ENCODE measurements at places on chromosomes 13 and 19.
A peak's percentile ranks its signal among the peaks of the same experiment; 100 is the strongest.

GRCh38 chr13:113166266-113166665, 7.8 kb downstream of the PROZ start:
- no peak for DNase-seq

- no peak for DNase-seq
Measured at GRCh38 chr13:74132152-74132775, 1.9 kb downstream of the KLF12 start.

GRCh38 chr13:39577203-39577602, 25.8 kb downstream of the LHFPL6 start:
- DNase-seq = no peak

GRCh38 chr13:98942997-98943396, 34.9 kb downstream of the DOCK9 start:
- DNase-seq = no peak

- no peak for DNase-seq
Measured at GRCh38 chr13:92197669-92198068, 799.2 kb downstream of the GPC5 start.

GRCh38 chr13:98761126-98761985, 8.9 kb upstream of the SLC15A1 start:
- DNase-seq = no peak

GRCh38 chr19:38654628-38655055, 7.2 kb downstream of the ACTN4 start:
- no peak for DNase-seq

GRCh38 chr19:5984600-5984999, 6.7 kb upstream of the RANBP3 start:
- no peak for DNase-seq

- no peak for DNase-seq
Measured at GRCh38 chr19:58033741-58034476, at the start of gene ZSCAN1. Gene ZSCAN1, plus strand, starts transcription at chr19:58034025. Its CDS starts 3,812 bp downstream, at chr19:58037837.

- DNase-seq = no peak
Measured at GRCh38 chr13:113904411-113904810, 40.5 kb upstream of the GAS6 start.

DNA sequence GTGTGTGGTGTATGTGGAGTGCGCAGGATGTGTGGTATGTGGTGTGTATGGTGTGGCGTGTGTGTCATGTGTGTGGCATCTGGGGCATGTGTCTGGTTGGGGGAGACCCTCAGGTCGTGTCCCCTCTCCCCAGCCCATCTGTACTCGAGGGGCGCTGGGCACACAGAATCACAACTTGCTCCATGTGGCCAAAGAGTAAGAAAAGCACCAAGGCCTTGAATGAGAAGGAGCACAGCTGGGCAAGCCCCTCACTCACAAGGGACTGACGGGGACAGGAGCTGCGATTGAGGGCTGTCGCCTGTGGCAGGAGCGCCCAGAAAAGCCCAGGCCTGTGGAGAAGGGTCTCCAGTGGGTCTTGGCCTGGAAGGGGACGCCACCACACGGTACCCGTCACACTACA, 62.8 kb downstream of the PEPD start:
- no peak for DNase-seq

- DNase-seq = no peak
Measured at GRCh38 chr13:101714195-101714594, 261.7 kb downstream of the ITGBL1 start.

DNA sequence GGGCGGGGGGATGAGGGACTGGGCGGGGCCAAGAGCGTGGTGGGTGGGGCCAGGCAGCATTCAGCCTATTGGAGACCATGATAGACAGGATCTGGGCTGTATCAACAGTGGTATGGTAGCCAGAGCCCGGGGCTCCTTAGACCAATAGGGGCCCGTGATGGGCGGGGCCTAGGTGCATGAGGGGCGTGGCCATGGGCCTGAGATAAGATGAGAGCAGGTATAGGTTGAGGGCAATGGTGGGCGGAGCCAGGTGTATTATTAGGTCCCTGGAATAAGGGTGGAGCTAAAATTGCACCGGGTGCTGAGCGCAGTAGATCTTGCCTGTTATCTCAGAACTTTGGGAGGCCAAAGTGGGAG, 5.3 kb downstream of the ABCA7 start:
- DNase-seq = no peak

DNA sequence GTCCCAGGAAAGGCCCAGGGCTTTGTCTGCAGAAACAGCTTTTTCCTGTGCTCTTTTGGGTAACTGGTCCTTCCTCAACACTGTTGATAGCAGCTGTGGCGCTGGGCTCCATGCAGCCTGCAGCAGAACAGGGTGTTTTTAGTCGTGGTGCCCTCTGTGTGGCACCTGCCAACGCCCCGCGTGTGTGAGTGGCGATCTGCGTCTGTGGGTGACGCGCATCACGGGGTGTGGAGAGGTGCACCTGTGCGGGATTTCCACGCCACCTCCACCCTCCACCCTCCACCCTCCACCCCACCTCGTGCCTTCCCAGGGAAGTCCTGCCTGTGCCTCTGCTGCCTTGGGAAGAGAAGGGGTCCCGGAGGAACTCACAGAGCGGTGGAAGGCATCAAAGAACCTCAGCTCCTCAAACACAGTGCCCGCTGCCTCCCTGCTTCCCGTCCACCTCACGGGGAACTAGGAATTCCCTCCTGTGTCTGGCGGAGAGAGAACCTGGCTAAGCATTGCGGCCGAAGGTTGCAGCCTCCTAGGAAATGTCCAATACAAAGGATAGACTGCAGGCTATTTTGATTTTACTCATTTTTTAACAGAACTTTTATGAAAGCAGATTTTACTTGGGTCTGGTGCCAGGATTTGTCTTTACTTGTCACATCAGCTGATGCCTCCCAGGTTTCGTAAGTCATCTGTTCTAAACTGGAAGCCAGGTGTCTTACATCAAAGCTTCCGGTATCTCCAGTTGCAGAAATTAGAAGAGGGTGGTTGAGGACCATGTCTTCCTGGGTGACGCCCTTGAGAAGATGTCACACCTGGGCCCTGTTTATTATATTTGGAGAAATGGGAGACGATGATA, 84.0 kb downstream of the ATP11A start:
- DNase-seq = no peak

- DNase-seq = no peak
Measured at GRCh38 chr13:101728021-101728420, 275.5 kb downstream of the ITGBL1 start.

DNA sequence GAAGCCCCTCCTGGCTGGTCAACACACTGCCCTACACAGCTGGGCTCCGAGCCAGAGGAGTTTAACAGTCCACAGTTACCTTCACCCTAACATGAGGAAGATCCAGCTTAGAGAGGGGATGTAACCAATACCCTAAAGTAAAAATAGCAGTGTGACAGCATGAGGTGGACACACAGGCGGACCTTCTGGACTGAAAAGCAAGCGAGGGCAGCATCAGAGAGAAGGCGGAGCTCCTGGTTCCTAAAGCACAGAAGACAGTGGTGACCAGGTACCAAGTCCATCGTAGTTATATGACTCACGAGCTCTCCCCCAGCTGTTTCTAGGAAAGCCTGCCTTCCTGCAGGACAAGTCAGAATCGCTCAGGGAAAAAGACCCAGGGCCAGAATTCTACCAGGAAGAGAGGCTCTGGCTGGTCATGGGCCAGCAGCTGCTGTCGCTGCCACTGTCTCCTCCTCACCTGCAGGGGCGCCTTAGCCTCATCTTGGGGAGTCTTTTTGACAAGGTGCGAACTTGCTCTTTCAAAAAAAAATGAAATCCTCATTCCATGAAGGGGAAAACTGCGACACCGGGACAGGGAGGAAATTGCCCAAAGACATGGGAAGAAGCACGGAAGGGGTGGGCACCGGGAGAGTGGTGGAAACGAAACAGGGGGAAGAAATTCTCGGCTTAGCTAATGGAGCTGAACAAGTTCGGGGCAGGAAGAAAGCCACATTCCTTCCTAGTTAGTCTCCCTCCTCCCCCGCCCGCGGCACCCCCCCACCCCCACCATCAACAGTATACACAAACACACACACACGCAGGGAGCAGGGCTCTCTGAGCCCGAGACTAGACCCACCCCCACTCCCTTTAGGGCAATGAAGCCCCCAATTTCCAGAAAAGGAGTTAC, 1.7 kb downstream of the ELL start:
- no peak for DNase-seq

DNA sequence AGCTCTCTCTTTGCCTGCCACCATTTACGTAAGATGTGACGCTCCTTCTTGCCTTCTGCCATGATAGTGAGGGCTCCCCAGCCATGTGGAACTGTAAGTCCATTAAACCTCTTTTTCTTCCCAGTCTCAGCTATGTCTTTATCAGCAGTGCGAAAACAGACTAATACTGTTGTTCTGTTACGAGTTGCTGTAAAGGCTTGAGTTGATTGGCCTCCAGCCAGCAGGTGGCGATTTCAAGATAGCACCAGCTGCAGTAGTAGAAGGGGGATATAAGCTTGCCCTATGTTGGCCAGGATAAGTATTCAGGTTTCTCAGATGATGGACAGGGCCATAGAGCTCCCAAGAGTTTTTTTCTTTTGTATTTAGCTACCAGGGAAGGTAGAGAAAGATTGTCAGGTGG, 385.5 kb downstream of the MZT1 start:
- no peak for DNase-seq

- DNase-seq = no peak
Measured at GRCh38 chr19:39557811-39558623, 18.1 kb upstream of the EID2 start.

- DNase-seq = no peak
Measured at GRCh38 chr19:39738814-39739213, 985 bp upstream of the CLC start.

- no peak for DNase-seq
Measured at GRCh38 chr19:33468361-33469170, 53.0 kb downstream of the PEPD start.

DNA sequence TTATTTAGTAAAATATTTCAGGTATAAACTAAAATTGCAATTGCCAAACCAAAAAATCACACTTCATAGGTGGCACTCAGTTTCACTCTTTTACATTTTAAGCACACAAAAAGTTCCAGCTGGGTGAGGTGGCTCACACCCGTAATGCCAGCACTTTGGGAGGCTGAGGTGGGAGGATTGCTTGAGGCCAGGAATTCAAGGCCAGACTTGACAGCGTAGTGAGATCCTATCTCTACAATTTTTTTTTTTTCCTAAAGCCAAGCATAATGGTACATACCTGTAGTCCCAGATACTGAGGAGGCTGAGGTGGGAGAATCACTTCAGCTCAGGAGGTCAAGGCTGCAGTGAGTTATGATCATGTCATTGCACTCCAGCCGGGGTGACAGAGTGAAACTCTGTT, 20.6 kb upstream of the SLC46A3 start:
- no peak for DNase-seq

DNA sequence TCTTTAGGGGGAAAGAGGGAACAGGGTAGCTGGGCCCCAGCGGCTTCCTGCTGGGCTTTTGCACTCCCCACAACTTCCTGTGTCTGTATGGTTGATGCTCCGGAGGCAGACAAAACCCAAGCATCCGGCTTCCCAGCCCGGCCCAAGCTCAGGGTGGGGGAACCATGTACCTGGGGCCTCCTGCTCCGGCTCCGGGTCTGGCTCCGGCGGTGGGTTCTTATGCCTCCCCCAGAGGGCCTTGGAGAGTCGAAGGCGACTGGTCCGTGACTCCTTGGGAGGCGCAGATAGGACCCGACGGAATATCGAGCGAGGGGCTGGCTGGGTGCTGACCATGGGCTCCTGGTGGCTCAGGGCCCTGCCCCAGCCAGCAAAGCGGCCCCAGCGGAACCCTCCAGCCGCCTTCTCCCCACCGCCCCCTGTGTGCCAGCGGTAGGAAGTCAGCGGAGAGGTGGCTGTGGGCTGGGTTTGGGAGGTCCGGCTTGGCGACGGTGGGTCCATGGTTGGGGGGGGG, 428 bp downstream of the RASAL3 start:
- peak; percentile 73 for DNase-seq

GRCh38 chr13:43822969-43823368, 36.2 kb upstream of the ENOX1 start:
- DNase-seq = no peak

GRCh38 chr13:42119875-42120274, 71.4 kb downstream of the DGKH start:
- DNase-seq = no peak

- no peak for DNase-seq
Measured at GRCh38 chr19:38932425-38933179, 1.9 kb downstream of the MRPS12 start.

DNA sequence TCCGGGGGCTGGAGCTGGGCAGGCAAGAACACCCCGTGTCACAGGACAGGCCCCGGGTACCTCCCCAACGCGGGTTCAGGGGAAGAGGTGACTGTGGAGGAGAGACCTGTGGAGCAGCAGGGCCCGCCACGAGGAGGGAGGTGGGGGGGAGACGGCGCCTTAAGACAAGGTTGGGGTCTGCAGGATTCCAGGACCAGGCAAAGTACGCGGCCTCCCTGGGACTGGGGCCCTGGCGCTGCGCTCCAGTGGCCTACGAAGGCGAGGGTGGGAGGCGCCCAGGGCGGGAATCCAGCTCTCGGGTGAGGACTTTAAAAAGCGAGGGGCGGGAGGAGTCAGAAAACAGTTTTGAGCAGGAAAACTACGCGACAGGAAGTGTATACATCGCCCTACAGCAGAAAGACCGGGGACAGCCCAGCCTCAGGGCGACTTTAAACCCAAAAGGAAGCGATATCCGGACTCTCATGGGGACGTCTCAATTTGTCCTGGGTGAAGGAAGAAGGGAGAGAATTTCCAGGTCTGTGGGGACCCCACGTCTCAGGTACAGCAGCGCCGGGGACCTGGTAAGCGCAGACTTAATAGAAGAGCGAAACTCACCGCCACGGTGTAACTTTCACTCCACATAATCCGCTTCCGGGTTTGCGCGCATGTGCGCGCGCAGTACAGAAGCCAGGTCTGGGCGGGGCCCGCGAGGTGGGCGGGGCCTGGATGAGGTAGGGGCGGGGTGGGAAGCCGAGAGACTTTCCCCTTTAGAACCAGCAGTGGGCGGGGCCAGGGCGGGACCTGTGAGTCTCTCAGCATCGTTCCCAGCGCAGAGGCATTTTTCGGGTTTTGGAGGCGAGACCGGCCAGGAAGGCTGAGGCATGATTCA, at the start of gene ZNF83:
Gene ZNF83, minus strand, starts transcription at position 638 of the 868 bp plus-strand sequence.
- DNase-seq = peak; percentile 83

GRCh38 chr13:98880677-98881076, 97.2 kb downstream of the DOCK9 start:
- no peak for DNase-seq

- no peak for DNase-seq
Measured at GRCh38 chr19:11018763-11019162, 57.9 kb downstream of the SMARCA4 start.

DNA sequence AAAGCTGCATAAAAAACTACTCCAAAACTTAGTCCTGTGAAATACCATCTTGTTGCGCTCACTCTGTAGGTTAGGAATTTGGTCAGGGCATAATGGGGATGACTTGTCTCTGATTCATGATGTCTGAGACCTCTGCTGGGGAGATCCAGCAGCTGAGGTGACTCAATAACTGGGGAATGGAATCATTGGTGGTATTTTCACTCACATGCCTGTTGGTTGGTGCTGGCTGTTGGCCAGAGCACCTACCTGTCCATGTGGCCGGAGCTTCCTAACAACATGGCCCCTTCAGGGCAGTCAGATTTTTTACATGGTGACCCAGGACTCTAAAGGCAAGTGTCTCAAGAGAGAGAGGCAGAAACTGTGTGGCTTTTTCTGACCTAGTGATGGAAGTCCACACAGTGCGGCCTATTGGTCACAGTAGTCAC, 7.4 kb upstream of the ESD start:
- no peak for DNase-seq

- no peak for DNase-seq
Measured at GRCh38 chr13:33284916-33285315, 639 bp downstream of the STARD13 start.

- DNase-seq = peak; percentile 17
Measured at GRCh38 chr19:35295792-35296462, 4.0 kb downstream of the MAG start.
